ENCODE measurements at places on chromosomes 7 and 10.

DNA sequence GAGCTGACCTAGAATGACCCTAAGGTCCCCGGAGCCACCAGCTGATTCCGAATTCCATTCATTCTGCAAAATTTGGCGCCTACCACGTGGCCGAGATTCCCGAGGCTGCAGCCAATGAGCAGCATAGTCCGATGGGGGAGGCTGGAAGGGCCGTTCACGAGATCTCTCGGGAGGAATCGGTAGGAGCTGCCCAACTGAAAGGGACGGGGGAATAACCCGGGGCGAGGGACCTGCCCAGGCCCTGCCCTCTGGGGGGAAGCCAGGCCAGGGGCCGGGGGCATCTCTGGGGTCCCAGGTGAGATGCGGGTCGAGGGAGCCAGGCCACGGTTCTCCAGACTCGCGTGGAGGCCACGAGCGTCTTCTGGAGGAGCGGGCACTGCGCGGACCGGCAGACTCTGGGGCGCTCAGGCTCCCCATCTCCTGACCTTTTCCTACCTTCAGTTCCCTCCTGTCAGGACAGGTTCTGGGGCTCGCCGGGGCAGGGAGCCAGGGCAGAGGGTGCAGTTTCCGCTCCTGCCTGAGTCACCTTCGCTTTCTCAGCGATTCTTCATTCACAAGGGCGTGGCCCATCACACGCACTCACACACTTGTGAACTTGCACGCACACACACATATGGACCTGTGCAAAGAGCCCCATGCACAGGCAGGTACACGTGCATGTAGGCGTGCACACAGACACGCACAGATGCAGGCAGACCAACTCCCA lies 173.4 kb downstream of the RNF216 start:
- no peak for DNase-seq

DNA sequence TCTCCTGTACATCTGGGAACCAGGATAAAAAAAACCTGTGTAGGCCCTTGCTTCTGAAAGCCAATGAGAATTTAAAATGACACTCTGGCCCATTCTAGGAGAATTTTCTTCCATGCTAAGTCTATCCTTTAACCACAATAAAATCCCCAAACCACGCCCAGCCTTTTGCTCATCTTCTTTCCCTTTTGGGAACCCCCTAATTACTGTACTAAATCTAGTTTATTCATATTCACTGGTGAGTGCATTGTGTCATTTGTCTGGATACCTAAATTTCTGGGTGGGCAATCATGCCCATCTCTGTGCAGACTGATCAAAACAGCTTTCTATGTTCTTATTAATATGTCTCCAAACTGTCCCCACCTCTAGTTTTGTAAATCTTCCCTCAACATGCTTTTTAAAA lies 11.7 kb upstream of the CDK14 start:
- no peak for DNase-seq

GRCh38 chr7:7761974-7762779 lies 43.8 kb upstream of the RPA3 start:
- DNase-seq = no peak

- DNase-seq = no peak
Measured at GRCh38 chr10:10886861-10887531, 130.7 kb upstream of the CELF2 start.

- no peak for DNase-seq
Measured at GRCh38 chr7:46714904-46715303, 793.8 kb upstream of the IGFBP3 start.

DNA sequence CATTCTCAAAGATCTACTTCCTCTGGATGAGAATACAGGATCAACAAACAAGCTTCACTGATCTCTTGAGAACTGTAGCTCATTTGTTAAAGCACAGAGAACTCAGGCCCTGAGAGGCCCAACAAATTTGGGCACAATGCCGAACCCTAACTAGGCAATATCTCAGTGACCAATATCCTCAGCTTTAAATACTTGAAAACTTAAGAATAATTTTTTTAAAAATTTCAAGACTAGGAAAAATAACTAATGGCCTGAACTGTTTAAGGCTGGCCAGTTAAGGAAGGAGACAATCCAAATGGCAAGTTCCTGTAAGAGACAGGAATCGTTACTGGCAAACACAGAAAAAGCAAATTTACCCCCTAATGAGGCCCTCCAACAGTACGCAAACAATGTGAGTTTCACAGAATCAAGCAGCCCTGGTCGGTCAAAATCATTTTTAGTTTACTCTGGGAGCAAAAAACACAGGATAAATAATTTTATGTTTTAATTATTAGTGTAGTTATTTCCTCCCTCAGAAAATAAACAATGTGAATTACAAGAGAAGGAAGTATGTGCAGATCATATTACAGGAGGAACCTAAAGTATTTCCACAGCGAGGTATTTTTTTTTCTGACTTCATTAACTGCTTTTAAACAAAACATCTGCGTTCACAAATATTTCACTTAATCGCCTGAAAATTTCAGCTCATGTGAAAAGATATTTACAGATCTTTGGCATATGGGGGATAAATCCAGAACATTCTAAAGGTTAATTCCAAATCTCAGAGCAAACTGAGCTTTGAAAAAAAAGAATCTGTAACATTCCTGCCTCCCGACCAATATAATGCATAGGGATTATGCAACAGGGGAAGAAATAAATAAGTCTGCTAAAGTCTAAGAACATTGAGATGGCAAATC lies 39.5 kb downstream of the NT5C2 start:
- no peak for DNase-seq

GRCh38 chr7:143902332-143902899 lies 440 bp upstream of the TCAF1 start:
- no peak for DNase-seq

- DNase-seq = no peak
Measured at GRCh38 chr7:42914421-42915045, 2.7 kb upstream of the C7orf25 start.

- no peak for DNase-seq
Measured at GRCh38 chr10:99631496-99631895, 11.3 kb upstream of the SLC25A28 start.

GRCh38 chr7:2962865-2963264 lies 80.8 kb downstream of the CARD11 start:
- no peak for DNase-seq

DNA sequence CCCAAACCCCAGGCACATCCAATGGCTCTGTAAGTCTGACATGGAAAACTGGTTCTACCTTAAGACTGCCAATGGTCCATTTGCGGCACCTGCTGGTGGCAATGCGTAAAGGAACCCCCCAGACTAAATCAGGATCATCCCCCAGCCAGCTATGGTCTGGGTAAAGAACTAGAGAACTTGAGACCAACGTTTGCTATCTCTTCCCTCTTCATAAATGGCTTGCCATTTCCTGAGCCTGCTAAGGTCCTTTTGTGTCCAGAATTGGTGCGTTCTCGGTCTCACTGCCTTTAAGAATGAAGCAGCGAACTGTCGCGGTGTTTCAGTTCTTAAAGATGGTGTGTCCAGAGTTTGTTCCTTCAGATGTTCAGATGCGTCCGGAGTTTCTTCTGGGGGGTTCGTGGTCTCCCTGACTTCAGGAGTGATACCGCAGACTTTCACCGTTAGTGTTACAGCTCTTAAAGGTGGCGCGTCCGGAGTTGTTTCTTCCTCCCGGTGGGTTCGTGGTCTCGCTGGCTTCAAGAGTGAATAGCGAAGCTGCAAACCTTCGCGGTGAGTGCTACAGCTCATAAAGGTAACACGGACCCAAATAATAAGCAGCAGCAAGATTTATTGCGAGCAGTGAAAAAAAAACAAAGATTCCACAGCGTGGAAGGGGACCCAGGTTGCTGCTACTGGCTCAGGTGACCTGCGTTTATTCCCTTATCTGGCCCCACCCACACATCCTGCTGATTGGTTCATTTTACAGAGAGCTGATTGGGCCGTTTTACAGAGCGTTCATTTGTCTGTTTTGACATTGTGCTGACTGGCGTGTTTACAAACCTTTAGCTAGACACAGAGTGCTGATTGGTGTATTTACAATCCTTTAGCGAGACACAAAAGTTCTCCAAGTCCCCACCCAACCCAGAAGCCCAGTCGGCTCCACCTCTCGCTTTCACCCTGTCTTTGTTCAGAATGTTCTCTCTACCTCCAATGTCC lies 95.4 kb downstream of the ELMO1 start:
- DNase-seq = peak; percentile 58

DNA sequence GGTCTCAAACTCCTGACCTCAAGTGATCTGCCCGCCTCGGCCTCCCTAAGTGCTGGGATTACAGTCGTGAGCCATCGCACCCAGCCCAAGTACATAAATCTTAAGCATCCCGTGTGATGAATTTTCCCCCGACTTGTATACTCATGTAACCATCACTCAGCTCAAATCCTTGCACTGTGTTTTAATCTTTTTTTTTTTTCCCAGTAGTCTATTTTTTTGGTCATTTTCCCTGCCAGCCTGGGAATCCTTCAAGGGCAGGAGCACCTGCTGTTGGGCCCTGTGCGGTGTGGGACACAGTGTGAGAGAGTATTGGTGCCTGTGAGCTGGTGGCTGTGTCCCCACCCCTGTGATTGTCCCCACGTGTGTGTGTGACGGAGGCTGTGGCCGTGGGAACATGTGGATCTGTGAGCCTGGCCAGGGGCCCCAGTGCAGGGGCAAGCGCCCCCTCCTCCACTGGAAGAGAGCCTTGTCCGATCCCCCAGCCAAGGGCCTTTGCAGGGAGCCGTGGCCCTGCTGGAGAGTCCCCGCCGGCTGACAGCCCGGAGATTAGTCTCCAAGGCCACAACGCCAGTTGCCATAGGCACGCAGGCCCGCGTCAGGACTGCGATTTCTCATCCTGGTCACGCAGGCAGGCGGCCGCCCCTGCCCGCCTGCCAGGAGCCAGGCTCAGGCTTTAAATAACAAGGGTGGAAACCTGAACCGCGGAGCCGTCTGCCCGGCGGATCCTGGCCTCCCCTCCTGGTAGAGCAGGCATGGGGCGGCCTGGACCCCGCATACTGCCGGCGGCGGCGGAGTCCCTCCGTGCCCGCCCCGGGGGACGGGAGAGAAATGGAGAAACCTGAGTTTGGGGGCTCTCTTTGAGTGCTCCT lies 26.5 kb downstream of the GTF2IRD1 start:
- peak; percentile 56 for DNase-seq

DNA sequence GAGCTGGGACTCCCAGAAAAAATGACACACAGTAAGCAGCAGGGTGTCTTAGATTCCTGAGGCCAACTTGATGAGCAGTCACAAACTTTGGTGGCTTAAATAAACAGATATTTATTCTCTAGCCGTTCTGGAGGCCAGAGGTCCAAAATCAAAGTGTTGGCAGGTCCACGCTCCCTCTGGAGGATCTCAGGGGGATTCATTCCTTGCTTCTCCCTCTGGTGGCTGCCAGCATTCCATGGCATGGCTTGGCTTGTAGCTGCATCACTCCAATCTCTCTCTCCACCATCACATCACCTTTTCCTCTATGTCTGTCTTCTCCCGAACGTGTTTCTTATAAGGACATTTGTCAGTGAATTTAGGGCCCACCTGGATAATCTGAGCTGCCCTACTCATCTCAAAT lies 98.4 kb downstream of the OSBPL3 start:
- no peak for DNase-seq

- no peak for DNase-seq
Measured at GRCh38 chr7:150399421-150400007, 20.4 kb downstream of the ZNF775 start.

DNA sequence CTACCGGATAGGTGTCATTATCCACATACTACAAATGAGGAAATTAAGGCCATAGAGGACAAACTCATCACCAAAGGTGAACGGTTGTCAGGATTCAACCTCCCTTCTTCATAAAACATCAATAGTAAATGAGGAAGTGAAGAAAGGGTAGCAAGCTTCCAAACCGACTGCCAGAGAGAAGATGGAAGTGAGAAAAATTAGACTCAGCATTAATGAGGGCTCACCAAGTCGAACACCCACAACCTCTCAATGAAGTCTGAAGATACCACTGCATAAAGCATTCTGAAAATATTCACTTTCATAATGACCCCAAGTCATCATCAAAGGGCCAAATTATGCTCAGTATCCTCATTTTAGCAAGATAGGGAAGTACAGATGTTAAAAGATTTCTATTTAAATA lies 29.6 kb downstream of the ABCB4 start:
- peak; percentile 25 for DNase-seq

GRCh38 chr7:129824291-129825208 lies 128.2 kb downstream of the UBE2H start:
- DNase-seq = peak; percentile 53

DNA sequence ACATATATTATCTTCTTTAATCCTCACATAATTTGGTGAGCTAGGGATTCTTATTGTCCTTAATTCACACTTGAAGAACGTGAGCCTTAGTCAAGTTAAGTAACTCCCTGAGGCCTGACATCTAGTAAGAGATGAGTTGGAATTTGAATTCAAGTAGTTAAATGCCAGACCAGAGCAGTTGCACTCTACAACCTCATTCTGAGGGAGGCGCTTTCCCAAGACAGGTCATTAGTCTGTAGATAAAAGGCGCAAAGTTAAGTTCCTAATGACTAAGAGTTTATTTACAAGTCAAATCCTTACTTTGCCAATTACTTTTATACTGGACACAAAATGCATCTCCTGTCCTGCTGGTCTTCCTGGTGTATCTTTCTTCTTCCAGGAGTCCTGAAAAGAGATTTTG lies 3.6 kb upstream of the EXOC6 start:
- no peak for DNase-seq

- DNase-seq = no peak
Measured at GRCh38 chr7:91814189-91814588, 66.3 kb downstream of the MTERF1 start.

DNA sequence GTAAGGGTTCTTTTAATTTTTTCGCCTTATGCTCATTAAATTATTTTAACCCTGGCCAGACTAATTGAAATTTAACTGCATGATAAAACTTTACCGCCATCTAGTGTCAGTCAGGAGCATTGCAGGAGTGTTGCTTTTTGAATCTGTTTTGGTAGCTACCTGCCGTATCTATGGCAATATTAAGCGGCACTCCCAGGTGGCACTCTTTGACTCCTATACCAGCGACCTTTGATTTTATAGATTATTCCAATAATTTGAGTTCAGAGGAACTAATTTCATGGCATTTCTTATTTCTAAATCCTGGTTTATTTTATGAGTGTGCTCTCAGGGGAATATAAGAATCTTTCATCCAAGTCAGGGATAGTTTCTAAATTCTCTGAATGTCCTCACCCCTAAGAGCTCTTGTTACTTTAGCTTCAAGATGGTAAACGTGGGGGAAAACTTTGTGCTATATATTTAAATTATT lies 198.9 kb downstream of the REEP3 start:
- DNase-seq = peak; percentile 41

- peak; percentile 56 for DNase-seq
Measured at GRCh38 chr7:21898265-21898930, 47.3 kb downstream of the CDCA7L start.

- no peak for DNase-seq
Measured at GRCh38 chr10:36345175-36345533, 703.1 kb upstream of the FZD8 start.

- no peak for DNase-seq
Measured at GRCh38 chr7:26760501-26760900, 103.9 kb downstream of the SKAP2 start.

DNA sequence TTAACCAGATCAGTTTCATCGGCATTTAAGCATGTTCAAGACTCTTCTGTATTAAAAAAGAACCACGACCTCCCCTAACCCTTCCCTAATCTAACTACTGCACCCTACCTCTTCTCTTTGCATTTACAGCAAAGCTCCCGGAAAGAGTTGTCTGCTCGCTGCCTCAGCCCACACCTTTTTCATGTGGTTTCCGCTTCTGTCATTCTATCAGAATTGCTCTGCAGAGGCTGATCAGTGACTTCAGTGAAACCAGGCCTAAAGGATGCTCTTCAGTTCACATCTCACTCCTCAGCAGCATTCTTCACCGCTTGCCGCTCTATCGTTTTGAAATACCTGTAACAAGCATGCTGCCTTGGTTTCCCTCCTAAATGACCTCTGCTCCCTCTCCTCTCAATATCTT lies 160.9 kb downstream of the SDK1 start:
- DNase-seq = no peak
